ENCODE measurements at places on chromosomes 11 and 22.

DNA sequence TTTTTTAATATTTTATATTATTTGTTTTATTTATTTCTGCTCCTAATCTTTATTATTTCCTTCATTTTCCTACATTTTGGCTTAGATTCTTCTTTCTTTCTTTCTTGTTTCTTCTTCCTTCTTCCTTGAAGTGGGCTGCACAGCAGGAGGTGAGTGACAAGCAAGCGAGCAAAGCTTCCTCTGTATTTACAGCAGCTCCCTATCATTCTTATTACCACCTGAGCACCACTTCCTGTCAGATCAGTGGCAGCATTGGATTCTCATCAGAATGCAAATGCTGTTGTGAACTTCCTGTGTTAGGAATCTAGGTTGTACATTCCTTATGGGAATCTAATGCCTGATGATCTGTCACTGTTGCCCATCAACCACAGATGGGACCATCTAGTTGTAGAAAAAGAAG, 784.9 kb upstream of the LUZP2 start:
- DNase-seq: no peak

- DNase-seq: no peak
Observed at GRCh38 chr11:134802116-134802515, 390.1 kb upstream of the B3GAT1 start.

GRCh38 chr11:65849771-65850216, 8.2 kb downstream of the CFL1 start:
- no peak for DNase-seq

GRCh38 chr11:70493891-70494290, 95.6 kb downstream of the CTTN start:
- no peak for DNase-seq

DNA sequence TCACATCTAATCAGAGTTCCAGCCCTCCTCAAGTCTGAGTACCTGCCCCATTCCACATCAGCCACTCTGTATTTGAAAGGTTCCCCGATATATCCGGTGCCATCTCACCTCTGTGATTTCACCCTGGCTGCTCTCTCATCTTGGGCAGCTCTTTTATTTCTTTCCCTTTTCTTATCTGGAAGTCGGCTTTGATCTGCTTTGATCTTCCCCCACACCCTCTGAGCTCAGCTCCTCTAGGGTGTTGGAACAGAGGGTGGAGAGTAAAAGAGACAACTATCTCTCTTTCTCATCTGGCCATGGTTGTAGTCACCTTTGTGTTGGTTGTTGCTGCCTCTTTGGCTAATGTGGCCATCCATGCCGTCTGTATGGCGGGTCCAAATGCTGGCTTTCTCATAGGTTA, 108.3 kb downstream of the ENTHD1 start:
- DNase-seq: no peak

GRCh38 chr11:8948886-8949285, 6.1 kb upstream of the ASCL3 start:
- DNase-seq: no peak

DNA sequence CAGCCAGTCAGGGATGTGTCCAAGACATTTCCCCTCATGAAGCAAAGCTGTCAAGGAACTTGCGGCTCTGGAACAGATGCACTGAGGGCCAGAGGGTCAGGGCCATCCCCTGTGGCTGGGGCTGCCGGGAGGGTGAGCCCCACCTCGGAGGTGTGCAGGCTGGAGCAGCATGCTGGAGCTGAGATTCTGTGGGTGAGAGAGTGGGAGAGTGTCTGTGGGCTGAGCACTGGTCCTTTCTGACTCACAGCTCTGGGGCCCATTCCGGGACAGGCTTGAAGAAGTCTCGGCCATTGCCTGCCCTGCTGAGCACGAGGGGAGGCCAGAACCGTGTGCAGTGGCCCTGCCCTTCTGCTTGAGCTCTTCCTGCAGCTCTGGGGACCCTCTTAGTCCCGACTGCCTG, 2.1 kb downstream of the OMP start:
- DNase-seq: no peak
